ENCODE measurements at places on chromosomes 12 and 14.

DNA sequence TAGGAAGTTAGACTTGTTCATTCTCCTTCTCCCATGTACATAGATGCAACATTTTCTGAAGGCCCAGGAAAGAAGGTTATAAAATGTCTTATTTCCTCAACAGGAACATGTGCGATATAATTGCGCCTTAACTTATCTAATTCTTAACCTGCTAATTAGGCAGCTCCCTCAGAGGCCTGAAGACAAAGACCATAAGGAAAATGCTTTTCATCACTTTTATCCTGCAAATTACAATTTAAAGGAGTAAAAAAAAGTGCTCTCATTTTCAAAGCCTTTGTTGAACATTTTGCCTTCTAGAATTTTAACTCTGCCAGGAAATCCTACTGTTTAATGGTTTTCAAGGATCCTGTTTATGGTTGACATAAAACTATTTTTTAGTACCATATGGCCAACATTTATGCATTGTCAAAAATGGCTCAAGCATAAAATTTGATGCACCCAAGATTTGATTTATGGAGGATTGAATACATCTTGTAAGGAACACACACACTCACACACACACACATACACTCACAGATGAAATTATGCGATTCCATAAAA lies 660.4 kb upstream of the TMEM132C start:
- DNase-seq, result no peak

- no peak for DNase-seq
Measured at GRCh38 chr14:82731526-82731925, 1197.9 kb upstream of the SEL1L start.

- no peak for DNase-seq
Measured at GRCh38 chr12:46164186-46164761, 104.6 kb downstream of the SLC38A1 start.

DNA sequence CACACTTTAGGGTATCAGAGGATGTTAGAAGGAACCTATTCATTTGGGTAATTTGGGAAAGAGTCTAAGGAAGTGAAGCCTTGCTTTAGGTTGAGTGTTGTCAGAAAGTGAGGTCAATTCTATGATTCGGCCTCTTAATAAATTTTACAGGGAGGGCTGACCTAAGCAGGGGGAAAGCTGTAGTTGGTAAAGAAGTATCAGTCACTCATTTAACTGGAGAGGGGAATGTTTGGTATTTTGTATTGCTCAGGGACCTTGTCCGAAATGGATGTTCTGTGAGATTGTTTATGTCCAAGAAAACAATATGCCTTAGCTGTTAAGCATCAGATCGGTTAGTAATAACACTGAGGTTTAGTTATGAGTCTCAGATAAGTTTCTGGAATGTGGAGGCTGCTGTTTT lies 7.3 kb downstream of the CAND1 start:
- DNase-seq, result no peak

GRCh38 chr12:125092872-125093680 lies 27.8 kb downstream of the AACS start:
- DNase-seq, result no peak

DNA sequence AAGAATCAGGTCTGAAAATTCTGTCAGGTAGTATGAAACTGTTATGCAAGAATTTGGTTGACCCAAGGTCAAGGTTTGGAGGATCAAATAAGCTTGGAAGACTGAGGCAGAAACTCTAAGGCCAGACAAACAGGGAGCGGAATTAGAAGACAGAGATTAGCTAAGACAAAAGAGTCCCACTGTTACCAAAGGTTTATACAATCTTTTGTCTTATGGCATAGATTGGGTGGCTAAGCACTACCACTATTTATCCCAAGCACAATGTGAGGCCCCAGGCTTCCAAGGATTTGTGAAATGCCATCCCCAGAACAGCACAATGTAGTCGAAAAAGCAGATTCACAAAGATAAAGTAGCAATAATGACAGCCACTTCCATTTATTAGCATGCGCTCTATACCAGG lies 311.2 kb downstream of the SEC23A start:
- no peak for DNase-seq

GRCh38 chr14:104339829-104340228 lies 201.4 kb downstream of the KIF26A start:
- no peak for DNase-seq

DNA sequence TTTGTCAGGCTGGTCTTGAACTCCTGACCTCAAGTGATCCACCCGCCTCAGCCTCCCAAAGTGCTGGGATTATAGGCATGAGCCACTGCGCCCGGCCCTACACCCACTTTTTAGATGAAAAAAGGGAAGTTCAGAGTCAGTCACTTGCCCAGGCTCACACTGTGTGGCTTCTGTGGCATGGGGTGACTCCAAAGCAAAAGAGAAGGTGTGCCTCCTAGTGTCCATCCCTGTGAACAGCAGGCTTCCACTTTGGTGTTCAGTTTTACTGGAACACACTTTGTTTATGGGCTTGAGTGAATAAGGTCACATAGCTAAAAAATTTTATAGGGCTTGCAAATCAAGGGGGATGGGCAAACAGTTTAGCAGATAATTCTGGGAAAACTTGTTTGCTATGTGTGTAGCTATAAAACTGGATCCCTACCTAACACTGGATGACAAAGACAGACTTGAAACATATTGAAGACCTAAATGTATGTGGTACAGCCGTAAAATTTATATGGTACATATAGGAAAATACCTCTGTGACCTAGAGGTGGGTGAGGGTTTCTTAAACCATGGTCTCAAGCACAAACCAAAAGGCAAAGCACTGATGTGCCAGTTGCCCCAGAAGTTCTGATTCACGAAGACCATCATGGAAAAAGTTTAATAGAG lies 54.9 kb downstream of the EID3 start:
- no peak for DNase-seq

DNA sequence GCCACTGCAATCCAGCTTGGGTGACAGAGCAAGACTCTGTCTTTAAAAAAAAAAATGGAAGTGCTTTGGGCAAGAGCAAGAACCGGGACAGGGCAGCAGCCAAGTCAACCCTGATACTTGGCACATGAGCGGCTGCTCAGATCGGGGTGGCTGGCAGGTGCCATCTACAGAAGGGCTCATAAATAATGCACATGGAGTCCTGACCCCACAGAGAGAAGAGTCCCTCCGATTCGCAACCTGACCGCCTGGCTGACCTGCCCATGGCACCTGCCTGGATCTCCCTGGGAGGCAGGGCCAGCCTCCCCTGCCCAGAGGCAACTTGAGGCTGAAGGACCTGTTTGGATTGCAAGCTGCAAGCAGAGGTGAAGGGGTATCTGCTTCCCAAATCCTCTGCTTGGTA lies 9.6 kb upstream of the TMEM120B start:
- DNase-seq, result no peak

DNA sequence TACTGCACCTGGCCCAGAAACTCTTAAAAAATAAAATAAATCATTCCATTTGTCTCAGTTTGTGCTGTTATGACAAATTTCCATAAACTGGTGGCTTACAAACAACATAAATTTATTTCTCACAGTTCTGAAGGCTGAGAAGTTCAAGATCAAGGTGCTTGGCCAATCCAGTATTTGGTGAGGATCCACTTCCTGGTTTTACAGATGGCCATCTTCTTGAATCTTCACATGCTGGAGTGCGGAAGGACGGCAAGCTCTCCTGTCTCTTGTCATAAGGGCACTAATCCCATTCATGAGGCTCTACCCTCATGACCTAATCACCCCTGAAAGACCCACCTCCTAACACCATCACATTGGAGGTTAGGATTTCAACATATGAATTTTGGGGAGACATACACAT lies 29.9 kb upstream of the MYBPC1 start:
- no peak for DNase-seq

GRCh38 chr14:85523624-85524023 lies 6.3 kb upstream of the FLRT2 start:
- no peak for DNase-seq

GRCh38 chr12:92275443-92276154 lies 130.0 kb upstream of the BTG1 start:
- DNase-seq, result no peak

DNA sequence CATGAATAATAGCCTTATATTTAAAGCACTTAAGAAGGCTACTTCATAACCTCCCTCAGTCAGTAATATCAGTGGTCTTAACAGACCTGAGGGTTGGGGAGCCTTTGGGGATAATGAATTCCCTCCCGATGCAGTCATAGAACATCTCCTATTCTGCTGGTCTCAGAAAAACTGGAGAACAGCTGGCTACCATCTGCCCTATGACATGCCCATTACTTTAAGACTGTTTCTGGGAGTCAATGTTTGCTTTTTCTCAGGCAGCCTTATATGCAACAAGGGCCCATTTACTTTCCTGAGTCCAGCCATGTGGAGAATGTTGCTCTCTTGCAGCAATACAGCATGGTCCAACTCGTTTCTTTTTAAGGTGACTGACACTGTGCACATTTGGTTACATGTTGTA lies 161.7 kb upstream of the PARP11 start:
- DNase-seq, result no peak

DNA sequence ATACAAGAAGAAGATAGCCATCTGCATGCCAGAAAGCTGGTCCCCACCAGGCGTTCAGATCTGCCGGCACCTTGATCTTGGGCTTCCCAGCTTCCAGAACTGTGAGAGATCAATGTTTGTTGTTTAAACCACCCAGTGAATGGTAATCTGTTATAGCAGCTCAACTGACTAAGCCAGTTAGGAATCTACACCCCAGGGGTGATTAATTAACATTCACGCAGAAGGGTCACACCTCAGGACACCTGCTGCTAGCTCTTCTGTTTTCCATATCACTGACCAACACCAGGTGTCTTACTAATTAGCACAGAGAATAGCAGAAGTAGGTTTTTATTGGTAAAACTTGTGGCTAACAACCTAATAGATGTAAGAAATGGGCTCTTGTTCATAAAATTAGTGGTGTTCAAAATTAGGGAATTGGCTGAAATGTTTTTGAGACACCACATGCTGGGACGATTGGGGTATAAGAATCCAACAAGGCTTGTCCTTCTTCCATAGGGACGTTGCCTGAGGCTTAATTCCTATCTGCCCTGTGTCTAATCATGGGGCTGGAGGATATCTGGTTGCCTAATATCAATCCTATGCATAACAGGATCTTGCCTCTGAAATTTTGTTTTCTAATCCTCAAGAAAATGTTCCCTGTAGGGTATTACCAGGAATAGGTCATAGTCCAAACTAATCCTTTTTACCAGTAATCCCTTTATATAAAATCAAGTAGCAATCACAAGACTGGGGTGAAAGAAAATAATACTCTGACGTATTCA lies 42.0 kb upstream of the CHST11 start:
- no peak for DNase-seq

DNA sequence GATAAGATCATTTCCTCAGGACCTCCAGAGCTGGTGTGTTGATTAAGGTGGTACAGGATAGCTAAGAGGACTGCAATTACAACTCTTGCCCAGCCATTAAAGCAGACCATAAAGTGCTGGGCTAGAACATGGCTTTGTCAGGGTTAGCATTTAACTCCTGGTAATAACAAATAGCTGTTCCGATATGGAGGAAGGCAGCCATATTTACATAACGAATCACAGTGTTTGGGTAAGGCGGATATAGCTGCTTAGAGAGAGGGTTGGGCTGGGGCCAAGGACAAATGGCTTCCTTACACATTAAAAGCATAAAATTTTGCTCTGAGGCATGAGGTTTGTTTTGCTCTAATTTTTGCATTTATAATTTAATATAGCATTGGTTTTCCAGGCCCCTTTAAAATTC lies 297.7 kb upstream of the DDHD1 start:
- DNase-seq, result no peak

GRCh38 chr14:49984424-49984823 lies 91.5 kb downstream of the ARF6 start:
- no peak for DNase-seq

DNA sequence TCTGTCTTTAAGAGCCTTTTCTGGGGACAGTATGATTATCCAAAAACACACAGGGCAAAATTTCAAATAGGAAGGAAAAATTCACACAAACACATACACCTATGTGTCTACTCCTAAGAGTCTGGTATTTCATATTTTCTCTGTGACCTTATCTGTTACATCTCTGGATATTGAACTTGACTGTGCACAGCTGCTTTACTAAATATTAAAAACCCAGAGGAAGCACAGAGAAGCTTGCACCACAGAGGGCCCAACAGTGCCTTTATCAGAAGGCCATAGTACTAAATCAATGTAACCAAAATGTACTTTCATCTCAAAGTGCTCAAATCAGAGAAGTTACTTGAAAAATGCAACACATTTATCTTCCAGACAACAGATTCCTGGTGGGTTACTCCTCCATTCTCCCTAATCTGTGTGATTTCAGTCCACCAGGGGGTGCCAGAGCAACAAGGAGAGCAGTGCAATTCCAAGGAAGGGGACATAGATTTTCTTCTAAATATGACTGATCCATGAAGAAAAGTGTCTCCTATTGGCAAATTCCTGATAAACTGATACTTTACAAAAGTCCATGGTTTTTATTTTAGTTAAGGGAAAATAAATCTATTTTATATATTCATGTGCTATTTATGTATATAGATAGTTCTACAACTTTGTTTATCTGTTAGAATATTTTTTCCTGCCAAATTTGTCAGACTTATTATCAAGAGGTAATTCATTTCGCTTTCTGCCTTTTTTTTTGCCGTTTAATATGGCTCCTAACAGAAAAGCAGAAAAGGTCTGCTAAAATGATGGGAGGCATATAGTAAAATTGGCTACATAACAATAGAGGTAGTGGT lies 617.6 kb downstream of the LRFN5 start:
- DNase-seq, result no peak

DNA sequence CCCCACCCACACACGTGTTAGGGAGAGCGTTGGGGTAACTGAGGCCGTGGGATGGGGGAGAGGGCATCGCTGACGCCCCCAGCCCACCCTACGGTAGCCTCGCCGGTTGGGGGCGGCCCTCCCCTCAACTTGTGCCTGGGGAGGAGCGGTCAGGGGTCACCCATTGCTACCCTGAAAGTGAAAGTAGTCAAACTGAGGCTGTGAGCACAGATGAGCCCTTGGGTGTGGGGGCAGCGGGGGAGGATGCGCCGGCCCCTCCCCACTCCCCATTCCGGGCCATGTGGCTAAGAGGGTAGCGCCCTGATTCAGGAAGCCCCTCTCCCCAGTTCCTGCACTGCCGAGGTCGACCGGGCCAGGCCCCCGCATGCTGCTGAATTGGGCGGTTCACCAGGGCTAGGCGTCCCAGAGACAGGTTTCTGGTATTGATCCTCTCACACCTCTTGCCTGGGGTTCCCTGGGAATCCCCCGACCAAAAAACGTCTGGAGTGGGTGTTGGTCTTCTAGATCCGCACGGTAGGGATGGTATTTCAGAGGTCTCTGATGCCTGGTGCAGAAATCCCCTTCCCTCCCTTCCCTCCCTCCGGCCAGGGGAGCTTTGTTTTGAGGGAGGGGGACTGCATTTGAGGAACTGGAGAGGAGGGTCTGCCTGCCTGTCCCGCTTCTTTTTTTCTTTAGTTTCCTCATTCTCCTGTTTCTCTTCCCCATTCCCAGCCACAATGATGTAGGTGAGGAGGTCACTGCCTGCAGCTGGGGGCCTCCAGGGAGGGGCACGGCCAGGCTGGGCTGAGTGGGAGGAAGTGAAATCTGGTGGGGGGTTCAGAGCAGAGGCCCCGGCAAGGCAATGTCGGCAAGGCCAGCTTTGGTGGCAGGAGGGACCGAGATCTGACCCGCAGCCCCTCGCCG lies 1.0 kb downstream of the SH2B3 start:
- DNase-seq, result peak; percentile 79

All from left lung (tissue), 14 donors.